LNCaP clone FGC (cell line): ENCODE measurements at places on chromosomes 2 and 18.

- no peak for DNase-seq
Observed at GRCh38 chr2:121960251-121960650, 204.8 kb downstream of the TSN start.

GRCh38 chr18:31773774-31774476, 13.2 kb upstream of the SLC25A52 start:
- no peak for DNase-seq

DNA sequence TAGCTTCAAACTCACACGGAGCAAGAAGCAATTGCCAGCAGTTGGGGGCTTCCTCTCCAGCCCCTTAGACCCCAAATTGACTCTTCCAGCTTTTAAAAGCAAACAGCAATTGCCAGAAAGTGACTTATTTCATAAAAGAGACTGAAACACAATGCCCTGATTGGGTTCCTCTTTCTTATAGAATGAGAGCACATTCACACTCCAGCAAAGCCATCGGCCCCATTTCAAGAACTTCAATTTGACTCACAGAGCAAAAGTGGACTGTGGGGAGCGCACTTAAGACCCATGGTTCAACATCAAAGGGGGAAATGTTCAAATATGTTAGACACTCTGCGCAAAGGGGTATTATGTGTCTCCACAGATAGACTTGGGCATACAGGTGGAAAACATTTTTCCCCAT, 484.7 kb downstream of the BCL11A start:
- no peak for DNase-seq

DNA sequence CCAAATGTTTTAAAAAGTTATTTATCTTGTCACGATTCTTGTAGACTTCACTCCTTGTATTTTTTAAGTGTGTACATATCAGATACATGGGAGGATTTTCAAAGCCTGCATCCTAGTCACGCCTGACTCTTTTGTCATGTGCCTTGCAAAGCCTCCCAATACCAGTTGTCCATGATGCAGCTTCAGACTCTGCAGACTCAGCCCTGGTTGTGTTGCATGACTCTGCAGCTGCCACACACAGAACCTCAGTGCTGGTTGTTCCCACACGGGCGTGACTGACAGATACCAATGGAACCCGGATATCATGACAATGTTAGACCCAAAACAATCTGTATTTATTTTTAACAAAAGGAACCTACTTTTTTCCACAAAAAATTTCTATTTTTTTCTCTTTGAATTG, 38.2 kb downstream of the TPO start:
- DNase-seq = no peak

- no peak for DNase-seq
Observed at GRCh38 chr2:138948070-138948539, 167.9 kb upstream of the NXPH2 start.

- no peak for DNase-seq
Observed at GRCh38 chr2:39629646-39630045, 36.1 kb upstream of the TMEM178A start.

DNA sequence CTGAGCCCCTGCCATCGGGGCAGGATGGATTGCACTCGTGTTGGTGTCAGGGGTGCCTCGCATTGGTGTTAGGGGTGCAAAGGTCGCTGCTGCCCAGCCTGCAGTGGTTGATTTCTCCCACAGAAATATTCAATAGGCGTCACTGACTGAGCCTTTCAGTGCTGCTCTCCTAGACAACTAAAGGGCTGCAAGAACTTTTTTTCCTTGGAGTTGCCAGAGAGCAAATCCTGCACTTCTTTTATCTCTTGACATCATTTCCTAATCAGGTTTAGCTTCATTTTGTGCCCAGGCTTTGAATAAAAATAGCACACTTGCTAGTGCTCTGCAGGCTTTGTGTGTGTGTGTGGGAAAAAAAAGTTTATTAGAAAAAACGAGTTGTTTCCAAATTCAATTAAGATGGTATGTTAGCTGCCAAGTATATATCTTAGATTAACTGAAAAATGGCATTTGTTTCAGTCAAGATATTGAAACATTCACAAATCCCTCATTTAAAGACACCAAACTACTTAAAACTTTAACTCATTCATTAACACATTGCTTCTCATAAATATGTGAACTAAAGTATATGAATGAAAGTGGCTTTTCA, 125.6 kb downstream of the SOCS6 start:
- no peak for DNase-seq

- DNase-seq = no peak
Observed at GRCh38 chr18:36127836-36128529, 1.2 kb downstream of the SLC39A6 start.

DNA sequence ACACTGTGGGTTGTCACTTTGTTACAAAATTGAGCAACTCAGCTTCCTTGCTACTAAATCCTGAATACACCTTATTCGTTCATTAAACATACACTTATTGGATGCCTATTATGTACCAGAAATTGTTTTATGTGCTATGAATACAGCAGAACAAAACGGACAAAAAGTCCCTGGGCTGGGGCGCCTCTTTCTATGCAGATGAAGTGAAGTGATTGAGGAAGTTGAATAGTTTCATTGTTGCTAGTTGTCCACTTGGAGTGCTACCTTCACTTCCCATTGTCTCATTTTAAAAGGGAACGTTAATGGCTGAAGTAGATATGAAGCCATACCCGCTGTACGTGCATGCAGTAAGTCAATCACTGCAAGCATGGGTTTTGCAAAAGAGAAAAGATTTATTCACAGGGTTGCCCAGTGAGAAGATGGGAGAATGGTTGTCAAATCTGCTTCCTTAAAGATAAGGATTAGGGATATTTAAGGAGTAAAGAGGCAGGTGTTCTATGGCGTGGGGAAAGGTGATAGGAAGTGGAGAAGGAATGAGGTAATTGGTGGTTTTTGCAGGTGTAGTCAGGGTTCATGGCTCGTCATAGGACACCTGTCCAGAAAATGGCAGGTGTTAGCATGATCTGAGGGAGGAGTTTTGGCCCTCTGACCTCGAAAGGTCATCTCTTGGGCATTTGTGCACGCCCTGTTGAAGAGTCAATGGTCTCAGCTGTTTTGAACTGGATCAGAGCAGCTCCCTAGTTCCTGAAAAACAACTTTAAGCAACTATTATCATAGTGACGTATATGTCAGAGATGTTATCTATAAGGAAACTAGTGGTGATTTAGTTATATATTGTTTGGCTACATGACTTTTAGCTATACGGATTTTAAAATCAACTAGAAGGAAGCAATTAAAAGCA, 23.5 kb downstream of the TRPM8 start:
- DNase-seq = peak; percentile 94

DNA sequence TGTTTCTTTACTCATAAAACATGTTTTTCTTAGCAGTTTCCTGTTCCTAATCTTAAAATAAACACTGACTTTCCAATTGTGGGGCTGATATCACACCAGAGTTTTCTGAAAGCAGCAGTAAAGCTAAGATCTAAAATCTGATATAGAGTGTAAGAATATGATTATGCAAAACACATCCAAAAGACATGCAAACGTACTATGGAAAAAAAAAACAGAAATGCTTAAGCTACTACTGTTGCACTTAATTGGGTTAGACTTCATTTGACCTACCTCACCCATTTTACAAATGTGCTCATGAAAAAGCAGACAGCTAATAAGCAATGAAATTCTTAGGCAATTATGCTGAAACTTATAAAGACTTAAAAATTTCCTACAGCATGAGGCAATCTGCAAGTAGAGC, 10.5 kb downstream of the CYTIP start:
- no peak for DNase-seq

DNA sequence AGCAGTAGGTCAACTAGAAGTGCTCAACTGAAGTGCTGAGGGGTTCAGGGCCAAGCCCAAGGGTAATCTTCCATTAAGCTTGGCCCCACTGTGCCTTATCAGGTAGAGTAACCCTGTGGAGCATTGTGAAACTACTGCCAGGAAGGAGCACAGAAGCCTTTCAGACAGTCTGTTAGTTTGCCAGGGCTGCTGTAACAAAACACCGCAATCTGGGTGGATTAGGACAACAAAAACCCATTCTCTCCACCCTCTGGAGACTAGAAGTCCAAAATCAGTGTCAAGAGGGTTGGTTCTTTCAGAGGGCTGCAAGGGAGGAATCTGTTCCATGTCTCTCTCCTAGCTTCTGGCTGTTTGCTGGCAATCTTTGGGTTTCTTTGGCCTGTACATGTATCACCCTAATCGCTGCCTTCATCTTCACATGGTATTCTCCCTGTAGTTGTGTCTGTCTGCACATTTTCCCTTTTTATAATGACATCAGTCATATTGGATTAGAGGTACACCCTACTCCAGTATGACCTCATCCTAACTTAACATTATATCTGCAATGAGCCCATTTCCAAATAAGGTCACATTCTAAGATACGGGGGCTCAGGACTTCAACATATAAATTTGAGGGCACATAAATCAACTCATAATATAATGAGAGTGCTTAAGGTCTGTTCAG, 21.2 kb downstream of the VIT start:
- DNase-seq = no peak

DNA sequence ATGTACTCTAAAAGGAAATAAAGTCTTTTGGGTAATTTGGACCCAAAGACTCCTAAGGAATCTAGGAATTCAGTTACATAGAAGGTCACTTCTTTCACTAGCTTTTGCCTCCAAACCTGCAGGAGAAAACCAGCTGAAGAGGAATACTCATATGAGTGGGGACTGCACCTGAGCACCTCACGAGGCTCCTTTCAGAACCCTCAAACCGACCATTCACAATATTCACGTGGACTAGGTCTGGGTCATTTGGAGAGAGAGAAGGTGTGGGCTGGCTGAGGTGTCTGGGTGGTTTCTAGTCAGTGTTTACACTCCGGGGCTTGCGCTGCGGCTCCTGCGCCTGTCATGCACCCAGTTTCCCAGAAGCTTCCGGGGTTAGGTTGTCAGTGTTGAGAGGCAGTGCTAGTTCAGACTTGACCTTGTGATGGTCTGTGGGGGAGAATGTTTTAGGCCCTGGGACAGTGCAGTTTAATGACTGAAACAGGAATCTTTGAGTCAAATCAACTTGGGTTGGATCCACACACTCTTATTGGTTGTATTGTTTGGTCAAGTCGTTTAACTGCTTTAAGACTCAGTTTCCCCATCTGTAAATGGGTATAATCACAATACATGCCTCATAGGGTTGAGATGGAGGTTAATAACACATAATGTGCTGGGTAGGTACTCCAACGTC, 78.4 kb downstream of the LIMS1 start:
- DNase-seq = no peak

- DNase-seq = no peak
Observed at GRCh38 chr18:63040788-63041410, 278.7 kb downstream of the BCL2 start.

- no peak for DNase-seq
Observed at GRCh38 chr18:7234091-7234490, 3.2 kb downstream of the LRRC30 start.

GRCh38 chr18:79805211-79805887, 7.6 kb downstream of the KCNG2 start:
- DNase-seq = no peak

DNA sequence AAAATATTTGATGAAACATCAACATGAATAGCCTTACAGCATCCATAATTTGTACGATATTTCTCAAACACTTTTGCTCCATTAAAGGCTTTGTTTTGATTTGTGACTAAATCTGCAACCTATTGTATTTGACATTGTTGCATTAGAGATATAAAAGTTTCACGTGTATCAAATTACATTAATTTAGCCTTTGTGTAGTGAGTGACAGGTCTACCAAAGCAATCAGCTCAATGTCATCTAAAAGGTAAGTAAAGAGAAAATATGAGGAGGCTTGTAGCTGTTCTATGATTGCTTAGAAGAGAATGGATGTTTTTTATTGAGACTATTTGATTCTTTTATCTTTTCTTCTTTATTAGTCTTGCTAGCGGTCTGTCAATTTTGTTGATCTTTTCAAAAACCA, 430.2 kb downstream of the GALR1 start:
- no peak for DNase-seq

GRCh38 chr2:137921105-137921880, 43.0 kb upstream of the HNMT start:
- no peak for DNase-seq

GRCh38 chr2:200509235-200509611, 645 bp downstream of the KCTD18 start:
- no peak for DNase-seq

DNA sequence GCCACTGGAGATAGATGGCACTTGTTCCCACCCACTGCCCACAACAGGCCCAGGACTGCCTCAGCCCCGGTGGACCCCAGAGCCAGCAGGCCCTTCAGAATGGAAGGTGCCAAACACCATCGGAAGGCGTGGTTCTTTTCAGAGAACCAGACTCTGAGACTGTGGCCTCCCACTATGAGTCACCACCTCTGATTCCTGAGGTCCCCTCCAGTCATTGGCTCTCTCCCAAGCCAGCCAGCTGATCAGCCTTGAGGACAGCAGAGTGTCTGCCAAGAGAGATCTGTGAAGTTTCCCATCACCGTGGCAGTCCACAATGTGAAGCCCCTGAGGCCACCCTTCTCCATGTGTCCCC, 10.4 kb upstream of the MAP3K2 start:
- no peak for DNase-seq

DNA sequence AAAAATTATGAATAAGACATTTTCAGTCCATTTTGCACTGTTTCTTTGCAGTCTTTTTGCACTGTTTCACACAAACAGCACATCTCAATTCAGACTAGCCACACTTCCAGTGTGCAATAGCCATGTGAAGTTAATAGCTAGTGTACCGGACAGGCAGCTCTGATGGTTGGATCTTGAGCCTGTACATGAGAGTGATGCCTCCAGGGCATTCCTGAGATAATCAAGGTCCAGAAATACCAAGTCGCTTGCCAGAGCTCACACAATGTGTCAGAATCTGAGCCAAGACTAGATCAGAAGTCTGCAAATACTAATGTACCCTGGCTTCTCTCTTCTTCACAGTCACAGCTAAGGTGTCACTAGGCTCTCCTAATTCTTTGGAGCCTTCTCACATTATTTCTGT, 180.2 kb downstream of the OSR1 start:
- peak; percentile 85 for DNase-seq

- no peak for DNase-seq
Observed at GRCh38 chr2:235570256-235570655, 76.4 kb downstream of the AGAP1 start.

DNA sequence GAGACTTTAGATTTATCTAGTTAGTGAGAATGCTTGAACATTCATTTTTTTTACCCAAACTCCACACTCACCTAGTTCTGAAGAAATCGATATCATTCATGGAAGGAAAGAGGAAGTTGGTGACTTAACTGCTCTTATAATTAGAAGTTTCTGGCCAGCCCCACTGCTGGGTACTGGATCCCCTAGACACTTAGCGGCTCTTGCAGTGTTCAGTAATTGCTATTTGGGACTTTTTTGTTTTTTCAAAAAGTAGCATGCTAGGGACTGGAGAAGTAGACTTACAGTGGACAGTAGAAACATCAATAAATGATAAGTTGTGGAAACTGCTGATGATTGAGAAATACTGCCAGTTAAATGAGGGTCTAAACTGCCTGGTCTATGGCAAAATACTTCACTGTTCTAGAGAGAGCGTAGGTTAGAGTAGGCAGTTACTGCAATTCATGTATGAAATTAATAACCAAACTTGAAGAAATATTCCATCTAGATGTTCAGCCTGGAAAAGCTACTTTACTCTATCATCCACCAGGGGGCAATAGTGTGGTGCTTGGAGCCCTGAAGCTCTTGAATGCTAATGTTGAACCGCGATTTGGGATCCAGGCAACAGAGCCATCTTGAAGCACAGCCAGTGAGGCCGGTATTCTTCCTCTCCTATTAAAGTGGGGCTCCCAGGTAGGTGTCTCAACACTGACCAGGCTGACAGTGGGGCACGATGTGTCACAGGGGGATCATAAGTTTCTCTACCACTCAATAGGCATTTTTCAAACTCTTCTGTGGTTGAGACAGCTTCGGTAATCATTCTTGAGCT, 146.1 kb upstream of the SESTD1 start:
- DNase-seq = peak; percentile 47

- no peak for DNase-seq
Observed at GRCh38 chr18:6711467-6711866, 18.0 kb upstream of the ARHGAP28 start.
